Nephron progenitor cell (in vitro differentiated cells): ENCODE measurements at places on chromosomes 12 and 14.
A peak's percentile ranks its signal among the peaks of the same experiment; 100 is the strongest.

- no peak overlapping the region for H3K27ac ChIP-seq
- H3K27me3 ChIP-seq: peaks cover 10% of the 10 kb centered on the region
- H3K4me1 ChIP-seq: no peaks in the 10 kb centered on the region
- H3K4me3 ChIP-seq: no peak overlapping the region
- H3K36me3 ChIP-seq: no peaks in the 10 kb centered on the region
Observed at GRCh38 chr12:70645494-70646317, 8.5 kb upstream of the PTPRB start.

GRCh38 chr14:104957146-104958113, 20.7 kb downstream of the AHNAK2 start:
- H3K27ac ChIP-seq: no peak overlapping the region
- peaks cover 58% of the 10 kb centered on the region for H3K27me3 ChIP-seq
- no peaks in the 10 kb centered on the region for H3K4me1 ChIP-seq
- H3K4me3 ChIP-seq: no peak overlapping the region
- no peak for DNase-seq
- no peaks in the 10 kb centered on the region for H3K36me3 ChIP-seq

GRCh38 chr12:129900306-129900705, 3.5 kb downstream of the TMEM132D start:
- H3K4me3 ChIP-seq: no peak overlapping the region
- no peak for DNase-seq
- no peaks in the 10 kb centered on the region for H3K36me3 ChIP-seq
- peaks cover 49% of the 10 kb centered on the region for H3K27me3 ChIP-seq
- no peak overlapping the region for H3K27ac ChIP-seq

DNA sequence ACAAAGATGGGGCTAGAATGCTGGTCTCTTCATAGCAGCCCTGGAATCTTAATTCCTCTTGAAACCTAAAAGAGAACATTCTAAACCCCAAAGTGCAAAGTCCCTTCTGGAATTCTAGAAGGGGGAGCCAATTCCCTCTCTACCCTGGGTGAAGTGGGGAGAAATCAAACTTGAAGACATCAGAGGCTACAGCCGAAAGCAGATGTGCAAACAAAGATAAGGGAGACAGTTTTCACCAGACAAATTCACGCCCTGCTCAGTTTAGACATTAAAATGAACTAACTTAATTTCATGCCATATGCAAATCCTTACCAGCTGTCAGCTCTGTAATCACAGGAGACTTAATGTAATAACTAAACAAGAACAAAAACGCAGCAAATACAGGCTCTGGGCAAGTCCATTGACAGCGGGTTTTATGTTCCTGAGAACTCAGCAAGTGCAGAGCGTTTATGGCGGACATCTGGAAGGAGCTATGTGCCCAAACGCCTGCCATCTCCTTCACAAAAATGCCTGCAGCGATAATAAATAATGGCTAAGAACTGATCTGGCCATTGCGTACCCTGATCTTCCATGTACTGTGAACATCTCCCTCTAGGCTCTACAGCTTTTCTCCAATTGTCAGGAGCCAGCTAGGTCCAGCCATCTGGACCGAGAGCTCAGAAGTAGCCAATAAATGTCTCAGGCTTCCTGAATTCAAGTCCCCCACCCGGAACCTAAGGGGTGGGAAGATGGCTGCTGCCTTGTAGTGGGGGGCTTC, 19.1 kb upstream of the FICD start:
- no peak for DNase-seq
- no peaks in the 10 kb centered on the region for H3K4me1 ChIP-seq
- H3K36me3 ChIP-seq: no peaks in the 10 kb centered on the region
- no peak overlapping the region for H3K27ac ChIP-seq
- H3K27me3 ChIP-seq: peaks cover 20% of the 10 kb centered on the region

DNA sequence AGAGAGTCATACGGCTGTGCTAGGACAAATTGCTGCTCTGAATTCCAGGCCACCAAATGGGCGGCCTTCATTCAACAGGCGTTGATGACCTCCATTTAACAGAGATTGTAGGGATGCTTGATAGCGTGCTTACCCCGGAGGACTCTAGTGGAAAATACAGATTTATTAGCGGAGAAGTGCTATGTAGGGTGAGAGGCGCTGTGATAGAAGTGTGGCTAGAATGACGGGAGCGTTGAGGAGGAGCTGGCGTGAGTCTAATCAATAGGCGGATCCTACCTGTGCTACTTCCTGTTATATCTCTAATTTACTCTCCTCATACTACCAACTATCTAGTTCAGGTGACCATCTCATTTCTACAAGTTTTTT, 668 bp downstream of the MRPS35 start:
- DNase-seq: no peak
- peaks cover 28% of the 10 kb centered on the region for H3K4me1 ChIP-seq
- H3K4me3 ChIP-seq: peak overlapping the region; percentile 97
- H3K27ac ChIP-seq: peak overlapping the region; percentile 92
- peaks cover 42% of the 10 kb centered on the region for H3K36me3 ChIP-seq
- peaks cover 3% of the 10 kb centered on the region for H3K27me3 ChIP-seq

DNA sequence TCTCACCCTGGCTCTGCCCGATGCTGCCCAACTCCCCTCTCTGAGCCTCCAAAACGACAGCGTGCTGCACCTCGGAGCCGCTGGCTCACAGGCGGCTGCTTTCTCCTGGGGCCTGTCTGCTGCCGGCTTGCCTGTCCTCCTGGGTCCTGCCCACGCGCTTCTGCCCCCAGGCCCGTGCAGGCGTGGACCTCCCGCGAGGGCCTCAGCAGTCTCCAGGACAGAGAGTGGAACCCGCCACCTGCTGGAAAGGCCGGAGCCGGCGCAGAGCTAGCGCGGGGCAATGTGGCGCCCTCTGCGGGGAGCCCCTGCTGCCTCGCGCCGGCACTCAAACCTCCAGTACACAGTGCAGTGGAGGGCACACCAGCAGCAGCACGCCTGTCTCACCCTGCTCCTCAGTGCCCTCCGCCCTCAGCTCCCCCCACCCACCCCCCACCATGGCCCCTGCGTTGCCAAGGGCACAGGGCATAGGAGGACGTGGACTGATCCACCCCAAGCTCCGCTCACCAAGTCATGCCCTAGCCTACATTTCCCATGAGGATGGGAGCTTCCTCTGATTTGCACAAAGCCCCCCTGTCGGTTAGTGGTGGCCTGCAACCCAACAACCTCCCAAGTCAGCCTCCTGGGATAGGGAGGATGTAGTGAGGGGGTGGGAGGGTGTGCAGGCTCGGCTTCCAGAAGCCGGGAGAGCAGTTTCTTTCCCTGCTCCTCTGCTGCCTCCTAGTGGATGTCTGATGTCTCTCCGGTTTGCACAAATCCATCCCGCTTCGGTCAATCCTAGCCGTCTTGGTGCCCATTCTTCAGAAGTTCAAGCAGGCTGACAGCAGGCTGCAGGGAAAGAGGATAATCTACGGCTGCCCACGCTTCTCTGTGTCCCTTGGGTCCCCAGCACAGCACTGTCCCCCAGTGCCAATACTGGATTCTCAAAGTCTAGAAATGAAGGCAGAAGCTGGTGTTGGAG, 25.2 kb downstream of the KRT8 start:
- peak overlapping the region; percentile 67 for H3K4me3 ChIP-seq
- DNase-seq: peak; percentile 81
- H3K36me3 ChIP-seq: no peaks in the 10 kb centered on the region

GRCh38 chr14:54040846-54041245, 84.2 kb upstream of the BMP4 start:
- H3K27me3 ChIP-seq: peaks cover 2% of the 10 kb centered on the region
- H3K27ac ChIP-seq: no peak overlapping the region
- H3K4me3 ChIP-seq: no peak overlapping the region
- DNase-seq: no peak

- no peaks in the 10 kb centered on the region for H3K36me3 ChIP-seq
- H3K27ac ChIP-seq: no peak overlapping the region
- no peak overlapping the region for H3K4me3 ChIP-seq
- peaks cover 4% of the 10 kb centered on the region for H3K27me3 ChIP-seq
- H3K4me1 ChIP-seq: no peaks in the 10 kb centered on the region
Observed at GRCh38 chr12:27940245-27940644, 32.3 kb downstream of the PTHLH start.

DNA sequence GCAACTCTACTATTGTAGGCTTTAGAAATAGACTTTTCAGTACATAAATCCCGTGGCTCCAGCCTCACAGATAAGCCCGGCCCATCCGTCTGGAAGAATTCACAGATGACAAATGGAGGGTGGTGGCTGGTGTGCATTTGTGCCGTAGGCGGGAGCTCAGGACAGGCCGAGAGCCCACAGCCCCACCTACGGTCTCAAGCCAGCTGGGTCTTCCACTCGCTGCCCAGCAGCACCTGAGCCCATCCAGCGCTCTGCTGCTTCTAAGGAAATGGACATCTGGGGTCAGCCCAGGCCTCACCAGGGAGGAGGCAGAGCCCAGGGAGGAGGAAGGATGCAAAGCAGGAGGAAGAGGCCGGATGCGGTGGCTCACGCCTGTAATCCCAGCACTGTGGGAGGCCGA, 72.8 kb downstream of the KIF26A start:
- DNase-seq: no peak
- H3K4me1 ChIP-seq: peaks cover 20% of the 10 kb centered on the region
- no peak overlapping the region for H3K27ac ChIP-seq
- H3K4me3 ChIP-seq: no peak overlapping the region
- peaks cover 67% of the 10 kb centered on the region for H3K27me3 ChIP-seq

GRCh38 chr12:124778411-124778810, 85.3 kb downstream of the SCARB1 start:
- H3K4me1 ChIP-seq: peaks cover 4% of the 10 kb centered on the region
- no peak overlapping the region for H3K27ac ChIP-seq
- peaks cover 3% of the 10 kb centered on the region for H3K27me3 ChIP-seq
- peaks cover 4% of the 10 kb centered on the region for H3K36me3 ChIP-seq

DNA sequence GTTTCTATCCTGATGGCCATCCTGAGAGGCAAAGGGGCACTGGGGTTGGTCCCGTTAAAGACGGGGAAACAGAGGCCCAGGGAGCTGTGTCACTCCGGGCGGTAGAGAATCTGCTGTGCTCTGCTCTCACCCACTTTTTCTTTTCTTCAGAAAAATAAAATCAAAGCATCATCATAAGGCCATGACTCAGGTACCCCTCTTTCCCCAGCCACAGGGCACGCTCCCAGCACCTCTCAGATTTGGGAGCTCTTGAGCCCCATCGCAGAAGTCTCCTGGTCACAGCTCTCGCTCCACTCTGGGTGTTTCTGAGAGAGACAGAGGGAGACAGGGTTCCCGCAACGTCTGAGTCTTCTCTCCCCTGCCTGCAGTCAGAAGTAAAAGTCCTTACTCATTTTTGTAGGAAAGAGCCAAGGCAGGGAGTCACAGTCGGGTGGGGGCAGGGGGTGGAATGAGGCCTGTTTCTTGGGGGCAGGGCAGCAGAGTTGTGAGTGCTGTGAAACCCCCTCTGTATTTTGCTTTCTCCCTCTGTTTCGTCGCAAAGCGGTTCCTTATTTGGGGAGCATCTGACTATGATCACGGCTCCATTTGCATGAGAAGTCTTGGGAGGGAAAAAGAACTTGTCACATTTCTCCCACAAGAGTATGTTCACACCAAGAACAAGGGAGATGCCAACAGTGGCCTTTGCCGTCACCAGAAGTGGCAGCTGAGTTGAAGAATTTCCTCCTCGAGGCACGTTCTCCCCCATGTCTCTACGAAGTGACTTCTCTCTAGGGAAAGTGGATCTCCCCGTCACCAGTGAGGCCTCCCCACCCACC, 139.0 kb downstream of the BCL11B start:
- H3K36me3 ChIP-seq: no peaks in the 10 kb centered on the region
- peak overlapping the region; percentile 78 for H3K27ac ChIP-seq
- peaks cover 56% of the 10 kb centered on the region for H3K4me1 ChIP-seq
- no peak for DNase-seq
- peak overlapping the region; percentile 8 for H3K4me3 ChIP-seq

- peaks cover 22% of the 10 kb centered on the region for H3K36me3 ChIP-seq
- peaks cover 2% of the 10 kb centered on the region for H3K27me3 ChIP-seq
- H3K4me1 ChIP-seq: peaks cover 11% of the 10 kb centered on the region
- no peak overlapping the region for H3K27ac ChIP-seq
- H3K4me3 ChIP-seq: no peak overlapping the region
- DNase-seq: no peak
Observed at GRCh38 chr12:1204581-1205121, 213.6 kb downstream of the ERC1 start.

GRCh38 chr12:92639017-92639416, 63.8 kb upstream of the PLEKHG7 start:
- no peak for DNase-seq
- no peaks in the 10 kb centered on the region for H3K36me3 ChIP-seq
- H3K27me3 ChIP-seq: peaks cover 4% of the 10 kb centered on the region
- no peak overlapping the region for H3K4me3 ChIP-seq
- H3K27ac ChIP-seq: no peak overlapping the region

DNA sequence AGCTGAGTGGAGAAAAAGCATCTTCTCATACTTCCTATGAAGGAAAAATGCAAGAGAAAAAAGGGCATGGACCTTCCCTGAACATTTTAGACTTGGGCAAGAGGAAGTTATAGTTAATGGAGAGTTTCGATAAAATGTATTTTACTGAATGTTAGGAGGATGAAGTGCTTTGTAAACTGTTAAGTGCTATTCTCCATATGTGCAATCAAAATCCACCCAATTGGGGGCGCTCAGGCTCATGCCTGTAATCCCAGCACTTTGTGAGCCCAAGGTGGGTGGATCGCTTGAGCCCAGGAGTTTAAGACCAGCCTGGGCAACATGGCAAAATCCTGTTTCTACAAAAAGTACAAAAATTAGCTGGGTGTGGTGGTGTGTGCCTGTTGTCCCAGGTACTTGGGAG, 1.9 kb upstream of the CNPY2 start:
- no peak overlapping the region for H3K4me3 ChIP-seq
- H3K36me3 ChIP-seq: peaks cover 17% of the 10 kb centered on the region
- no peak overlapping the region for H3K27ac ChIP-seq
- no peak for DNase-seq
- peaks cover 18% of the 10 kb centered on the region for H3K4me1 ChIP-seq

DNA sequence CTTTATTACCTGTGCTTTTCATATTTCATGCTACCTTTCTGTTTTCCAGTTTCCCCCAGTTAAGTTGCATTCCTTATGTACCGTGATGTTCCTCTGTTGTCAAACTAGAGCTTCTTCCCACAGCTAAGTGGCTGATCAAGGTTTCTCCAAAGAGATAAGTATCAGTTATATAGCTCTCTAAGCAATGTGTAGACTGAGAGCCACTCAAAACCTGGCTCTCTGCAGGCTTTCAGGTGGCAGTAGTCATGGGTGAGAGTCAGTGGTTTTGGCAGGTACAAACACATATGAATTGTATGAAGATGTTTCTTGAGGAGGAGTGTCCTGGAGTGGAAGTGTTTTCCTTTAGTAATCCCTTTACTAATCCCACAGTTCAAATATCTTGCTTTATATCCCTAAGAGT, 28.4 kb downstream of the TXNRD1 start:
- DNase-seq: no peak
- peaks cover 8% of the 10 kb centered on the region for H3K4me1 ChIP-seq
- no peak overlapping the region for H3K4me3 ChIP-seq

- H3K4me3 ChIP-seq: peak overlapping the region; percentile 52
- H3K36me3 ChIP-seq: no peaks in the 10 kb centered on the region
- H3K27ac ChIP-seq: peak overlapping the region; percentile 57
- H3K27me3 ChIP-seq: peaks cover 30% of the 10 kb centered on the region
- peaks cover 59% of the 10 kb centered on the region for H3K4me1 ChIP-seq
Observed at GRCh38 chr14:76541594-76542219, 165.8 kb downstream of the ESRRB start.

DNA sequence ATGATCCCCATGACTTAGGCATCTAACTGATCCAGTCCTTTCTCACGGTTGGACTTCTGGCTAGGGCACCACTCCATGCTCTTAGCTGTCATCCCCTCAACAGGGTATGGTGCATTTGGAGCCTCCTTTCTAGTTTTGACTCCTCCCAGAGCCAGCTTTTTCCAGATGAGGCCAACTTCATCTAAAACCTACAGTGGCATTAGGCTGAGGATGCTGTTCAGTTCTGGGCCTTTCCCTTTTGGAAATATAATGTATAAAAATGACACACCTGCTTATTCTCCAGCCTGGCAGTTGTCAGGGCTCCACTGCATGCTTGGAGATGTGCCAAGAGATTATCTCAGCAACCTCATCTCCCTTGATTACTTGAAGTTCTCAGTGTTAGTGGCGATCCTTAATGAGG, 239.7 kb downstream of the EMP1 start:
- H3K4me3 ChIP-seq: no peak overlapping the region
- no peak overlapping the region for H3K27ac ChIP-seq
- H3K4me1 ChIP-seq: no peaks in the 10 kb centered on the region
- no peaks in the 10 kb centered on the region for H3K36me3 ChIP-seq
